NCI-H345 (cell line): ENCODE measurements at places on chromosomes 6 and 20.

GRCh38 chr20:46715292-46715756 is 5.9 kb downstream of the SLC2A10 start:
- no peak for DNase-seq

DNA sequence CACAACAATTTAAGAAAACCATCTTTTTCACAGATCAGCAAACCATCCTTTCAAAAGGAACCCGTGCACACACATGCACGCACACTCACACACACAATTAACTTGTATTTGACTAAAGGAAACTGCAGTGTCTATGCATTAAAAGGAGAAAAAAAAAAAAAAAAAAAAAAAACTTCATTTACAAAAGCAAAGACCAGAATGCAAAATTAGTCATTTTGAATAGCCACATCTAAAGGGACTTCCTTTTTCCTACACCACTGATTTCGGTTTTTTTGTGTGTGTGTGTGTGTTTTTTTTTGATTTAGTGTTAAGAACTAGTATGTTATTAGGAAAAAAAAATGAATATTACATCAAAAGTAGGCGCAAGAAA is 6.3 kb downstream of the ZMYND8 start:
- no peak for DNase-seq

GRCh38 chr6:126253431-126253830 is 86.5 kb upstream of the CENPW start:
- DNase-seq, result no peak

DNA sequence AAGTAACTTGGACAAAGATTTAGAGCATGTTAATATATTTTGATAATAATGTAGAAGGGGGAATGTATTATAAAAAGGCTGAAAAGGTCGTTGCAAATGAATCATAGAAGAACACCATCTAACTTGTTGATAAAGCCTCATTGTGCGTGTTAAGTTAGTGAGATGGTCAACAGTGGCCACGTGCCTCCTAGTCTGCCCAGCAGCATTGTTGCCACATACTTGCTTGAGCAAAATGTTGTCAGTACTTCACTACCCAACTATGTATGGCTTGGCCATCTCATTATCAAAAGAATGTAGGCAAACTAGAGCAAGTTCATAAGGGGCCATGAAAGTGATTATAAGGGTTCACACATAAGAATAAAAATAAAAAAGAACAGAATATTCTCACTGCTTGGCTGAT is 84.6 kb downstream of the PHACTR1 start:
- no peak for DNase-seq

DNA sequence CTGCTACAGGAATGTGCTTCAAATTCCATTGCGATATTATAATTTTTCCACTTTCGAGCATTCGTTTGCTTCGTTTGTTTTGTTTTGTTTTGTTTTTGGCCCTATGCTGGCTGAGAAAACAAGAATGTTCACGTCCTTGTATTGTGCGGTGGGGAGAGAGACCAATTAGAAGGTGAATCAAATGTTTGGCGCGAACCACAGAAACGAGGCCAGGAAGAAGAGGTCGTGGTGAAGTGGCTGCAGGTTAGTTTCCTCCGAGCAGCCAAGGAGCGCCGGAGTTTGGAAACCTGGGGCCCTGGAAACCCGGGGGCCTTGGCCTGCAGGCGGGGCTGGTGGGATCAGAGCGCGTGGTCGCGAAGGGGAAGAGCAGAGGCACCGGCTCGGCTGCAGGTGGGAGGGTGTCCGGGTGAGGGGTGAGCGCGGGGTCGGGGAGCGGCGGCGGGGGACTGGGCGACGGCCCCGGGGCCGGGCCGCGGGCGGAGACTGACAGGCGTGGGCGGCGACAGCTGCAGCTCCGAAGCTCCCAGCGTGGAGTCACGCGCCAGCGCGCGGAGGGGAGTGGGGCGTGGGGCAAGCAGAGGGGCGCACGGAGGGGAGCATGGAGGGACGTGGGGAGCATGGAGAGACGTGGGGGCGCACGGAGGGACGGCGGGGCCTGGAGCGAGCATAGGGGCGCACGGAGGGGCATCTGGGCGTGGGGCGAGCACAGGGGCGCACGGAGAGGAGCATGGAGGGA is 141.5 kb upstream of the PDE10A start:
- DNase-seq, result no peak

DNA sequence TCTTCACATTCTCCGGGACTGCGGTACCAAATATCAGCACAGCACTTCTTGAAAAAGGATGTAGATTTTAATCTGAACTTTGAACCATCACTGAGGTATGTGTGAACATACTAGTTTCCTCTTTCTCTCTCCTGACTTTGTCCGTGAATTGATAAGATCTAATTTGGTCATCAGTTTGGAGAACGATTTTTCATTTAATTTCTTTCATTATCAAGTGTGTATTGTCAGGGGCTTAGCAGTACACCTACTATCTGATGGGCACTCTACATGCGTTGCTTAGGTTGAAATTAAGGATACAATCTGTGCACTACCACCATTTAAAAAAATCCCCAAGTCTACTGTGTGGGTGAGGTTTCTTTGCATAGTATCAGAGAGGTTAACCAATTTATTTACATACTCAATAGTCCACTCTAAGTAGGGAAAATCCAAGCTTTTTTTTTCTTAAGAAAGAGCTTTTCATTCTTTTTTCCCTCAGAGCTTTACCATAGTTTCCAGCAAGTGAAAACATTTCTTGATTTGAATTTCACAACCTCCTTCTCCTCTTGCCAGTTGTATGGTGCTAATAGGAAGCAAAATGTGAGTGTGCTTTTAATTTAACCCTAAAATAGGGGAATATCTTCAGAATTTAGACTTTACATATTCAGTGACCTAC is 105.4 kb upstream of the ESR1 start:
- no peak for DNase-seq

DNA sequence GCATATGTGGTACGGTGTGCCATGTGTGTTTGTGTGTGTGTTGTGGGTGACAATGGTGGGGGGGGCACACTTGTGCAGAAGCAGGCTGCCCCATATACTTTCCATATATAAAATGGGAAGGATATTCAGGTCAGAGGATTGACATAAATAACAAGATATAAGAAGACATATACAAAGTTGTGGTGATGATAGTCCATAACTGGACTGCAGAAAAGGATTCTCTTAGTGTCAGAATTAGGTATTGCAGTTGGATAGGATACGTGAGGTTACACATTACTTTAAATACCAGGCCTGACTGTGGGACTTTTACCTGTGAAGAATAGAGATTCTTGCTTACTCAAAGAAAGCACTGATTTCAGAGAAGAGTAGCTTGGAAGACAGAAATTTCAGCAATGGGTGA is 1260.3 kb downstream of the EPHA7 start:
- no peak for DNase-seq

- no peak for DNase-seq
Measured at GRCh38 chr6:27829453-27830211, 82.6 kb downstream of the OR2B2 start.

GRCh38 chr6:78746457-78746856 is 120.9 kb upstream of the IRAK1BP1 start:
- DNase-seq, result no peak

- DNase-seq, result peak; percentile 29
Measured at GRCh38 chr20:12570371-12570770, 438.4 kb upstream of the SPTLC3 start.

- no peak for DNase-seq
Measured at GRCh38 chr6:138592749-138593123, 93.4 kb upstream of the NHSL1 start.

DNA sequence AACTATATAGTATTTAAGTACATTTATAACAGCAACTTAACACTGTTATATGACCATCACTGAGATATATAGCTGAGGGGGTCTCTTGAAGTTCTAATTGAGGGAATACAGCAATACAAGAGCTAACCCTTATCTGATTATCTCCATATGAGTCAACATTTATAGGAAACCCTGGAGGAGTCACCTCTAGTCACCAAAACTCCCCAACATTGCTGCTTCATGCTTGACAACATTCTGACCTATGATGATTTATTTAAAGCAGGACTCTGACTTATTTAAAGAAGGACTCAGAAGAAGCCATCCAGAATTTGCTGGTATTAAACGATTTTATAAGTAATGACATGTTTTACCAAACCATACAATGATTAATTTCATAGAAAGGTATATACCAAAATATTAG is 182.6 kb upstream of the NOX3 start:
- no peak for DNase-seq
